ENCODE measurements at places on chromosomes 3 and 15.

GRCh38 chr3:190695225-190695624 lies 167.3 kb downstream of the GMNC start:
- no peak for DNase-seq

DNA sequence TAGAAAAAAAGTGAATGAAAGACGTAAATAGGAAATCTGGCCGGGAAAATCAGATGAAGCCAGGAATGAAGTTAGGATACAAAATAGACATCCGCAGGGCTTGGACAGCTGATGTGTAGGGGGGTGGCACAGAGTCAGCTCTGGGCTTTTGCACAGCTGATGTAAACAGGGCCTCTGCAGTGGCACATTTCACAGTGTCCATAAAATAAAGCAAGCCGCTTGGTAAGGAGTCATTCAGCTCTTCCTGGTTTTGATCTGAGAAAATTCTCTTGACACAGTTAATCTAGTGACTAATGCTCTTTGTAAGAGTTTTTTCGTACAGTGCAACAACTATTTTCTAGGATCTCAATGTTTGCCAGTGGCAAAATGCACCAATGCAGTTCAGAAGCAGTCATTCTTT lies 153.3 kb downstream of the USP13 start:
- no peak for DNase-seq

DNA sequence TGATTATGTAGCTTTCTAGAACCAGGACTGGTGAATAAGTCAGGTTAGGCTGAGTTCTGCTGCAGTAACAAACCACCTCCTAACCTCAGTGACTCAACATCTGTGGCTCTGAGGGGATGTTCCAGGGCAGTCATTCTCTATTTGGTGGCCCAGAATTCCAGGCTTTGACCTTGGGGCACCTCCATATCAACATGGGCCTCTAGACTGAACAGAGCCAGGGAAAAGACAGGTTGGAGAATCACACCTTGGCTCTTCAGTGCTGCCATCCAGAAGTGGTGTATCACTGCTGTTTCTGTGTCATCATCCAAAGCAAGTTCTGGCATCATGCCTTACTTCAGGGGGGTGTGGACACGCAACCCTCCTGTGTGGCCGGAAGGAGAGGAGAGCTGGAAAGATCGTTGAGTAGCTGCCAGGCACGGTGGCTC lies 15.3 kb downstream of the ZBTB47 start:
- no peak for DNase-seq

GRCh38 chr15:66961407-66961884 lies 104.0 kb upstream of the SMAD3 start:
- DNase-seq, result no peak

DNA sequence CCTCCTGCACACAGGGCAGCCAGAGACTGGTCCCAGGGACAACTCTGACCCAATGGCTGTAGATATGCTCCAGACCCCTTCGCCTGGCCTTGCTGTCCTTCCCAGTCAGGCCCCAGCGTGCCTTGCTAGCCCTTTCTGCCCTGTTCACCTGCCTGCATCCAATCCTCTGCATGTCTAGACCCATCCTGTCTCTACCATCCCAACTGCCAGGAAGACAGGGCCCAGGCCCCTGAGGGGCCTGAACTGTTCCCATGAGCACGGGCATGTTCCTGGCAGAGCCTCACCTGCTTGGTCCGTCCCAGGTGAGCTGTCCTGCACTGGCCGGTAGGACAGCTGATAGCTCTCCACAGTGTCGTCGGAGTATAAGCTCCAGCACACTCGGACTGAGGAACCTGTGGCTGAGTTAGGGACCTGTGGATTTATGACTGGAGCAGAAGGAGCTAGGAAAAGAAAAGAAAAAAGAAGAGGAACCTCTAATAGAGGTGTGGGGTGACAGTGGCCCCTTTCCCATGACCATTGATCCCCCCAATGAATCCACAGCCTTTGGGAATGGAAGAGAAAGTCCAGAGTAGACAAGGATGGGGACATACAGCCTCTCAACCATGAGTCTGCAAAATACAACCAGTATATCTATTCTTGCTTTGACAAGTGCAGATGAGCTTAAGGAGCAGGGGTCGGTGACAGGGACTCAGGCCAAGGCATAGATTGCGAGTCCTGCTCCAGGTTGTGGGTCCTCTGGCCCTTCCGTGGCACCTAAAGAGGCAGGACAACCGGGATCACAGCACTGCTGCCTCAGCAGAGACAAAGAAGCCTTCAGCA lies 33.9 kb downstream of the FSD2 start:
- no peak for DNase-seq

DNA sequence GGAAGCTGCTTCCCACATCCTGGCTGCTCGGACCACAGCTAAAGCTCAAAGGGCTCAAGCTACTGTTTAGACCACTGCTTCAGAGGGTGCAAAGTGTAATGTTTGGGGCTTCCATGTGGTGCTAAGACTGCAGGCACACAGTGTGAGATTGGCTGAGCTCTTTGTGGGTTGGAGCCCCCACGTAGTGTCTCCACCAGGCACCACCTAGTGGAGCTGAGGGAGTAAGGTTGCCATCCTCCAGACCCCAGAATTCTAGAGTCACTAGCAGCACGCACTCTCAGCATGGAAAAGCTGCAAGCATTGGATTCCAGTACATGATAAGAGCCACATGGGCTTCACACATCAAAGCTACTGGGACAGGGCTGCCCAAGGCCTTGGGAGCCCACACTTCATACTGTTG lies 9.3 kb downstream of the MKRN3 start:
- DNase-seq, result no peak

- DNase-seq, result no peak
Measured at GRCh38 chr3:52181543-52181942, 16.4 kb upstream of the ALAS1 start.

Measured in activated CD4-positive, alpha-beta T cell treated with anti-CD3 and anti-CD28 coated beads, Interleukin-2, amount 50 U/mL, for 48 hours (primary cell).